ENCODE measurements at places on chromosomes 2 and 18.

- DNase-seq, result no peak
Observed at GRCh38 chr2:18949871-18950270, 360.5 kb upstream of the NT5C1B start.

DNA sequence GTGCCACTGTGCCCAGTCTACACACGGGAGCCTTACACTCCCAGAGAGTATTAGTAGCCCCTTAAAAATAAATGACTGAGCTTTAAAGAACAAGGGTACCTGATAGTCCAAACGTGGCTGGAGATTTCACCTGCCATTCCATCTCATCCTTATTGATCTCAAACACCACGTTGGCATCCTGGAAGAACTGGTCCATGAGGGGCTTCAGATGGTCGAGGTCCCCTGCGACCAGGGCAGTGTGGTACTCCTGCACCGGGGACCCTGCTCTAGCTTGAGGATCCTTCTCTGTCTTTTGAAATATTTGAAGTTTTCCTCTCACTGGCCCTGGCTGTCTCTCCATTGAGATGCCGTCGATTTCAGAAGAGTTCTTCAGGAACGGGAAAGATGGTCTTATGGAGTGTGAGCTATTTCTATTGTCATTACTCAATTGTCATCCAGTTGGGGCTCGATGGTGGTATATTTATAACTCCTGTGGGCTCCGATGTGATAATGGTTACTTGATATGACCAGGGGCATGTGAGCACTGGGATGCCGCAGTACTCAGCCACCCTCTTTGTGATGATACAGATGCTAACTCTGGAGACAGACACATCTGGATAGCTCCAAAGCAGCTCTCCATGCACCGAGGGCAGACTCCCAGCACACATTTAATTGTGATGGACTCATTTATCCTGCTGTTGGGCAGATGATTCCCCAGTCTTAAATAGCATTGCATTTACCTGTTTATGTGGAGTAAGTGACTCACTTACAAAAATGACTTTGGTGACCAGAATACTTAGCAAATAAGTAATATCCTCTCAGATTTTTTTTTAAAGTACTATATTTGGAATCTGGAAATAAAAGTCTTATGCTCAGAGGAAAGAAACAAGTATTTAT is 22.8 kb downstream of the ASB18 start:
- no peak for DNase-seq

DNA sequence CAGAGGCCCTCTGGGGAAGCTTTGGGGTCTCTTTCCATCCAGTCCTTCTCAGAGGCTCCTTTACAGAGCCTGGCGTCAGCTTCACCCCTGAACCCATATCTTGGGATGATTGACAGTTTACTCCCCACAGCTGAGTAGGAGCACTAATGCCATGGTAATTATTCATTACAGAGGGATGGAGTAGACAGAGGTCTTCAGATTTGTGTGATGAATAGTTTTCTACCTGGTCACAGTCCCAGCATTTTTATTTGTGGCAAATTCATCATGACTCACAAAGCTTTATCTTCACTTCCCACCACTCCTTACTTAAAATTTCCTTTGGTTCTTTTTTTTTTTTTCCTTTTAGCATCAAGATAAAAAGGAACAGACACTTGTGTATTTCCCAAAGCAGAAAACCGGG is 104.2 kb downstream of the CCDC85A start:
- no peak for DNase-seq

DNA sequence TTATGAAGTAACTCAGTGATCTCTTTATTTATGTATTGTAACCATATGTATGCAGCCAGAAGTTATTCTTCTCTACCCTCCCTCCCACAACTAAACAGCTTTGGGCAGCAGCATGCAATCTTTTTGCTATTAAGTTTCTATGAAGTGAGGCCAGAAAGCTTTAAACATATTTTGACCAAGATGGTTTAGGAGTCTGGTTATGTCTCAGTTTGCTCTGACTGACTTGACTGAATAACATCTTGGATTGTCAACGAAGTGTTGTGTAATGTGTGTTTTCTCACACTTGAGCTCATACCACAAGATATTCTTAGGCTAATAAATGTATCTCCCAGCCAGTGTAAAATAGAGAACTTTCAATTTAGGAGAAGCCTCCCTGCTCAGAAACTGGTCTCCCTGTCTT is 104.3 kb downstream of the TTC27 start:
- no peak for DNase-seq

DNA sequence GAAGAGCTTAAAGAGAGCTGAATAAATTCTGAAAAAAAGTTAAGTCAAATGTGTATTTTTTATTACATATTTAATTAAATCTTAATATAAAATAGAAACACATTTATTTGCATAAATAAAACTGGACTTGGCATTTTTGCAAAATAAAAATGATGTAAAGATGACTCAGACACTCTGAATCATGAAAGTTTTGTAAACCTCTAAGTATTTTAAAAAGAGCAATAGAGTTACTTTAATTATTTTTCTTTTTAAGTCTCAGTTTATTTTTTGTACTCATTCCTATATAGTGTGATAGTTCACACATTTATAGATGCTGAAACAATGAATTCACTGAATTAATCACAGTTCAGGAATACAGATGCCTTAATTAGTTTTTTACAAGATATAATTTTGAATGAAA is 109.9 kb upstream of the DTNA start:
- DNase-seq, result no peak

GRCh38 chr18:49813069-49813318 is 339 bp downstream of the ACAA2 start:
- DNase-seq, result peak; percentile 34

DNA sequence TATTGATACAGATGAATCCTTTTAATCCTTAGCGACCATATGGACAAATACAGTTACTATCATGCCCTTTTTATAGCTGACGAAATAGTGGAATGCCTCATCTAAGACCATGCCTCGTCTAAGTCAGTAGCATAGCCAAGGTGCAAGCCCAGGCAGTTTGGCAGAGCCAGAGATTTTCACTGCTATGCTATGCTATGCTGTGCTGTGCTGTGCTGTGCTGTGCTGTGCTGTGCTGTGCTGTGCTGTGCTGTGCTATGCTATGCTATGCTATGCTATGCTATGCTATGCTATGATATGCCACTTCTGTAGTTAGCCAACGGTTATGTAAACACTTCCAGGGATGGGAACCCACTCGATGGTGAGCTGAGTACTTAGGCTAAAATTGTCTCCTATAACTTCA is 91.6 kb upstream of the MAP4K3 start:
- no peak for DNase-seq

DNA sequence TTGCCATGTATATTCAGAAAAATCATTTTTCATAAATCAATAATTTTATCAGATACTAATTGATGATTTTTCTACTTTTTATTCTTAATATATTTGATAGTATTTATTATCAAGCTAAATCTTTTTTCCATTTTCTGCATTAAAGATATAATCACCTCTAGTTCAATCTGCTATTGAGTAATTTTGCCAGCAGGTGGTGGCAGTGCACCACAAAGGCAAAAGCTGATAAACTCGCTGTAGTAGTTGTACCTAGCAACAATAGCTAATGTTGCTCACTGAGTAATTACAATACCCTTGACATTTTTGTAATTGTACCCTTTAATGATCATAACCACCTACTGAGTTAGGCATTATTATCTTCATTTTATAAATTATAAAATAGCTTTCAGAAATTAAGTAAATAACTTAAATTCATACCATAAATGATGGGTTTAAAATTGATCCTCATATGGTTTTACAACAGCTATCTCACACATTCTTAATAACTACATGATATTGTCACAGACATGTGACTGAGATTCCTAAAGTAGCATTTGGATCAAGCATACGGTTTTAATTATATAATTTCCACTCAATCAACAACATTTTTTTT is 52.0 kb upstream of the CALCRL start:
- DNase-seq, result peak; percentile 50

- peak; percentile 47 for DNase-seq
Observed at GRCh38 chr2:9748577-9748976, 94.7 kb upstream of the TAF1B start.

GRCh38 chr2:54604871-54605270 is 118.6 kb upstream of the EML6 start:
- no peak for DNase-seq

DNA sequence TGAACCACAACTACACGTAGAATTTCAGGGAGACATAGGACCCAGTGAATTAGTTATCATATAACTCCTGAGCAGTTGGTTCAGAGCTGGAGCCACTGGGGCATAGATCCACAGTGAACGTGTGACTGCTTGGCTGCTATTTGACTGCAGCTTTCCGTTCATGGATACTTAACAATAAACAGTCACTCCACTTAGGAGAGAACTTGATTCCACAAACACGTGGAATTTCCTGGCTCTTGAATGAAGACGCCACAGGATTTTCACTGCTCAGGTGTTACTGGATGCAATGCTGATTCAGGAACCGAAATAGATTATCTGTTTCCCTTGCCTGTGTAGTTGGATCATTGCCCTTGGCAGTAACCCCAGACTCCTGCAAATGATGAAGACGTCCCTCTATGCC is 679.1 kb upstream of the ZEB2 start:
- DNase-seq, result peak; percentile 55

- no peak for DNase-seq
Observed at GRCh38 chr2:2182551-2183071, 148.5 kb downstream of the MYT1L start.

All from NCI-H748 treated with DMSO at 0.1 percent for 48 hours (cell line).